ENCODE measurements at places on chromosomes 12 and 14.

- no peak for DNase-seq
These were observed 42.6 kb upstream of the LRTM2 start for GRCh38 chr12:1777798-1778197.

DNA sequence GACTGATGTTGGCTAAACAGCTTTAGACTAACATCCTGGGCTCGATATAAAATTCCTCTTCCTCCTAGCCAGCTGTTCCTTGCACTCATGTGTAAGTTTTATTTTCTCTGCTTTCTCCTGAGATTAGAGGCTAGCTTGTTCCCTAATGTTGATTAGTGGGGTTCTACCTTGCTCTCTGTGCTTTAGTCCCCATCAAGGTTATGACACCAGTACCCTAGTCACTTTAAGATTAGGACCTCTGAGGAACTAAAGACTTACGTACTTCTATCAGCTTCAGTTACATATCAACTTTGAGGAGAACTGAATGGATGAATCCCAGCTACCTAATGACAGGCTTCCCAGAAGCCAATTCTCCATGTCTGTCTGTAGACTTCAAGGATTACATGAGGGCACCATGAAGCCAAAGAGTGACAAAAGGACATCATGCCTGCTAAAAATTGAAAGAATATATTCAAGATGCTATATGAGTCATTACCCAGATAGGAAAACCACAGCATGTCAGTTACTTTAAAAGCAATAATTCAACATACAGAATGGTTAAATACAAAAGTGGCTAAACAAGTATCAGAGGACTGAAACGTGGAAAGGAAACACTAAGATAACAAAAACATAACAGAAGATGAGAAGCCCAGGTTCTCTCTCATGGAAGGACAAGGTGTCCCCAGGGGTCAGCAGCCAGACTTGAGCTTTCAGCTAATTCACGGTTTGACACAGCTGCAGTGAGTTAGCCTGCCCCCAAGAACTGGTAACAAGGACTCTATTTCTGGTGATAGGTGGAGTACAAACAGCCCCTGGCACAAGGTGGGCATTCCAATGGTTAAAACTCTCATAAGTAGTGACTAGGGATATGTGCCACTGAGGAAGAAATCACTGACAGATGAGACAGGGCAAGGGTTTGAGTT, 20.4 kb downstream of the ADAM20 start:
- no peak for DNase-seq

GRCh38 chr12:43988838-43989560, 153.1 kb downstream of the TMEM117 start:
- no peak for DNase-seq

DNA sequence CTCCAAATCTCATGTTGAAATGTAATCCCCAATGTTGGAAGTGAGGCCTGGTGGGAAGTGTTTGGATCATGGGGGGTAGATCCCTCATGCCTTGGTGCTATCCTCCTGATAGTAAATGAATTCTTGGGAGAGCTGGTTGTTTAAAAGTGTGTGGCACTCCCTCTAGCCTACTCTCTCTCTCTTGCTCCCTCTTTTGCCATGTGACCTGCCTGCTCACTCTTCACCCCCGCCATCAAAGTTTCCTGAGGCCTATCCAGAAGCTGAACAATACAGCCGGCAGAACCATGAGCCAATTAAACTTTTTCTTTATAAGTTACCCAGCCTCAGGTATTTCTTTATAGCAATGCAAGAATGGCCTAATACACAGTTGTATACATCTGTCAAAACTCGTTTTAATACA, 62.5 kb downstream of the BCL2L14 start:
- no peak for DNase-seq

DNA sequence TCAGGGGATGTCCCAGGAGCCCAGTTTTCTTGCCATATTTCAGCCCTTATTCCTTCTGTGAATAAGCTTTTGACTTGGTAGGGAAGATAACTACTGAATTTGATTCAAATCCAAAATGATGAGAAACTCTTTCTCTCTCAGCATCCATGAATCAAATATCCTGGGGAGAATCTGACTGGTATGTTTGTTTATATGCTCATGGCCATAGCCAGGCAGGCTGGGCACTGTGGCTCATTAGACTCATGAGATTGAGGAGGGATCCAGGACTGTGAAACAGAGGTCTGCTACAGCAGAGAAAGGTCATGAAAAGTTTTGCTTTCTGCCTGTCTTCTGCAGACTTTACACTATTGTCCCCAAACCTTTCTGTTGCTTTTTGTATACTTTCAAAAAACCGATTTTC, 346.4 kb upstream of the ATP2B1 start:
- DNase-seq = no peak

- DNase-seq = no peak
These were observed 75.3 kb downstream of the GARIN6 start for GRCh38 chr12:99722690-99723486.

- no peak for DNase-seq
These were observed 54.1 kb upstream of the GNG2 start for GRCh38 chr14:51806026-51807023.

DNA sequence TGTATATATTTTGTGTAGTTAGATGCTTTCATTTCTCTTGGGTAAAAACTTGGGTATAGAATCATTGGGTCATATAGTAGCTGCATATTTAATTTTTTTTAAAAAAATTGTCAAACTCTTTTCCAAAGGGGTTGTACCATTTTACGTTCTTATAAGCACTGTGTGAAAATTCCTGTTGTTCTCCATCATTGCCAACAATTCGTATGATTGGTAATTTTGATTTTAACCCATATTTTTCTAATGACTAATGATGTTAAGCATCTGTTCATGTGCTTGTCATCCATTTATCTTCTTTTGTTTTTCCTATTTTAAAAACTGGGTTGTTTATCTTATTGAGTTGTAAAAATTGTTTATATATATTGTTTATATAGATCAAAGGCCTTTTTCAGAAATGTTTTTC, 77.4 kb downstream of the OTOGL start:
- DNase-seq = no peak

GRCh38 chr14:92258934-92259333, 64.0 kb upstream of the SLC24A4 start:
- no peak for DNase-seq

DNA sequence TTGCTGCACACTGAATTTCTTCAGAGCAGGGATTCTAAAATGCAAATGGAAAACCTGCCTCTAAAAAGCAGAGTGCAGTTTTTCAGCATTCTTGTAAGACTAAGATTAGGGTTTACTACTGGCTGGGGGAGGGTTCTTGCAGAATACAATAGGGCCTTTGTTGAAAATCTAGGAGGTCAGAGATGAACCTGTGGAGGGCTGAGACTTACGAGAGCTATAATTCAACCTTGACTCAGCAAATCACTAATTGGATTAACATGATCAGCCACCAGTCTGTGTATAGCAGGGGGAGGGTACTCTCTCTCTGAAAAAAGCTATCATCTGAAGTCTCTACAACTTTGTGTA, 92.6 kb upstream of the HIF1A start:
- no peak for DNase-seq

GRCh38 chr14:92942136-92942535, 19.2 kb downstream of the CHGA start:
- DNase-seq = no peak

DNA sequence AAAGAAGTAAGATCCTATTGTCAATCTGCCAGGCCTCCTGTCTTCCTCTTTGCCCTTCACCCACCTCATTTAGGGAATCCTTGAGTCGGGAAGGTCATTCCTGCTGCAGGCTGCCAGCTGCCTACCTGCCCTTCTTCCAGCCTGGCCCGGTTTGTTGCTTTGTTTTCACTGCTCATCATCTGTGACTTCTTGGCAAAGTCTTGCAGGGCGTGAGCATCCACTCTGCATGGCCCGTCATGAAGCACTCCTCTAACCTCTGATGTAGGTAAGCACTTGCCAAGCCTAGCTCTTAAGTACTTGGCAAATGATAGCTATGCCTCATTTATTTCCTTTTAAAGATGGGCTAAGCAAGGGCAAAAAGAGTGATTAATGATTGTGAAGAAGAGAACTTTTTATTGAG, 192.8 kb downstream of the NRXN3 start:
- no peak for DNase-seq
